ENCODE measurements at places on chromosomes 7 and 10.

- H3K36me3 ChIP-seq: no peaks in the 10 kb centered on the region
- H3K27me3 ChIP-seq: peaks cover 99% of the 10 kb centered on the region
- H3K4me1 ChIP-seq: no peaks in the 10 kb centered on the region
- H3K27ac ChIP-seq: no peak overlapping the region
- DNase-seq: no peak
Observed at GRCh38 chr10:71561003-71561574, 158.5 kb downstream of the C10orf105 start.

GRCh38 chr10:72605122-72605521 is 20.8 kb downstream of the MICU1 start:
- peaks cover 15% of the 10 kb centered on the region for H3K36me3 ChIP-seq
- H3K4me3 ChIP-seq: no peak overlapping the region
- no peak overlapping the region for H3K27ac ChIP-seq
- H3K4me1 ChIP-seq: no peaks in the 10 kb centered on the region
- no peak for DNase-seq

GRCh38 chr10:5958077-5958476 is 19.3 kb downstream of the IL15RA start:
- peak; percentile 54 for DNase-seq
- no peak overlapping the region for H3K4me3 ChIP-seq
- H3K36me3 ChIP-seq: no peaks in the 10 kb centered on the region
- H3K27me3 ChIP-seq: no peaks in the 10 kb centered on the region

DNA sequence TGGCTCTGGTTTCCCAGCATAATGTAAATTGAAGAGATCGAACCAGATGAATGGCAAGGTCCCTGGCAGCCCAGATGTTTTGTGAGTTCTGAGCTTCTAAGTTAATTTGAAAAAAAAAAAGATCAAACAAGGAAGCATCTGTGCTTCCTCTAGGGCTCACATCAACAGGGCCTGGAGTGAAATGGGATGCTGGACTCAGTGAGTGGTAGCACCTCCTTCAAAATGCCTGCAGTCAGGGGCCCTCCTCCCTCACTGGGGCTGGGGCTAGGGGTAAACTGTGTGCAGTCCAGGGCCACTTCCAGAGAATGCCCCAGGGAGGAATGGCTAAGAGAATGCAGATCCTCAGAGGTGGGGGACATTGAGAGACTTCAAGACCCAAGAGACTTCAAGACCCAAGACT is 6.0 kb upstream of the CUEDC2 start:
- H3K36me3 ChIP-seq: no peaks in the 10 kb centered on the region
- no peaks in the 10 kb centered on the region for H3K27me3 ChIP-seq
- H3K4me3 ChIP-seq: no peak overlapping the region
- peaks cover 15% of the 10 kb centered on the region for H3K4me1 ChIP-seq

DNA sequence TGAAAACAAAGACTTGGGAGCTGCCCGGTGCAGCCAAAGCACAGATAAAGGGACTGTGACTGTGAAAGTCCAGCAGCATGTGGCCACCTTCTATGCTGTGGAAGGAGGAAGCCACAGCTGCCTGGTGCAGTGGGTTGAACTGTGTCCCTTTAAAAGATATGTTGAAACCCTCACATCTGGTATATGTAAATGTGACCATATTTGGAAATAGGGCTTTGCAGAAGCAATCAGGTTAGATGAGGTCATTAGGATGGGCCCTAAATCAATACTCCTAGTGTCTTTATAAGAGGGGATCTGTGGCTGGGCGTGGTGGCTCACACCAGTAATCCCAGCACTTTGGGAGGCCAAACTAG is 136.9 kb downstream of the GLI3 start:
- H3K27me3 ChIP-seq: no peaks in the 10 kb centered on the region
- H3K36me3 ChIP-seq: no peaks in the 10 kb centered on the region
- DNase-seq: no peak
- peaks cover 66% of the 10 kb centered on the region for H3K4me1 ChIP-seq

DNA sequence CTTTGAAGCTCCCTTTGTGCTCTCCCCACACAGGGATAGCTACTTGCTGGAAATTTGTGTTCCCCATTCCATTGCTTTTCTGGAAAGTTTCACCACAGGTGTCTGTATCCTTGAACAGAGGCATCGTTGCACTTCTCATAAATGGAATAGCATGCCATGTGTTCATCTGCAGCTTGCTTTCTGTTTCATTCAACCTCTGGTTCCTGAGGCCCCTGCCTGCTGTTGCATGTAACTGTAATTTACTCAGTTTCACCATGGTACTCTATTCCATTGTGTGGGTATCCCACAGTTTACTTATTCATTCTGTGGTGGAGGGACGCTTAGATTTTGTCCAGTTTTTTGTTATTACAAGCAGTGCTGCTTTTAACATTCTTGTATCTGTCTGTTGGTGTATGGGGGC is 32.0 kb downstream of the EEPD1 start:
- no peaks in the 10 kb centered on the region for H3K27me3 ChIP-seq
- DNase-seq: no peak
- H3K27ac ChIP-seq: no peak overlapping the region

All from MCF 10A (cell line).